Ecto neural progenitor cell (in vitro differentiated cells): ENCODE measurements at places on chromosomes 16 and 17.

DNA sequence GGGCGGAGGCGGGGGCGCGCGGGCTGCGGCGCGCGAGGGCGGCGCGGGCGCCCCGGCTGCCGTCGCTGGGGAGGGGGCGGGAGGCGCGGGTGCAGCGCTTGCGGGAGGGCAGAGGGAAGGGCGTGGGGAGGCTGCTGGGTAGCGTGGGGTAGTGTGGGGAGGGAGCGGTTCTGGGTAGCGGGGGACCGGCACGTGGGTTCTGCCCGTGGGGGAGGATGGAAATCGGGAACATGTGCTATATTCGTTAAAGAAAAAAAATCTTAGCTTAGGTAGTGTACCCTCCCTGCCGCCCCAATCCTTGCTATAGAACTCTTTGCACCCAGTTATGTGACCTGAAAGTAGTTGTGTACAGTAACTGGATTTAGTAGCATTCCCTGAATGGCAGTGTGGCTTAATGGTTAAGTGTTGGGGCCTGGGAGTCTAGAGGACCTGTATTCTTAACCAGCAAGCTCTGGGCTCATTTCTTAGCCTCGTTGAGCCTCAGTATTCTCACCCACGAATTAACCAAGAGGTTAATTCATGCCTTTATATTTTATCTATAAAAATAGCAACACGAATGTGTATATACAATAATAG is 646 bp downstream of the RABEP1 start:
- DNase-seq = no peak

- peak; percentile 43 for DNase-seq
Observed at GRCh38 chr17:18848501-18848900, 9.4 kb upstream of the PRPSAP2 start.

GRCh38 chr16:11586856-11587642 is at the start of gene LITAF:
Gene LITAF (minus strand): TSS chr16:11586919. CDS start chr16:11556730, 30,189 bp downstream.
- DNase-seq = peak; percentile 81

- no peak for DNase-seq
Observed at GRCh38 chr16:58906981-58907715, 173.0 kb upstream of the GOT2 start.

- no peak for DNase-seq
Observed at GRCh38 chr17:2335726-2336214, 487 bp downstream of the TSR1 start.

GRCh38 chr16:62100651-62101050 is 64.4 kb upstream of the CDH8 start:
- no peak for DNase-seq

DNA sequence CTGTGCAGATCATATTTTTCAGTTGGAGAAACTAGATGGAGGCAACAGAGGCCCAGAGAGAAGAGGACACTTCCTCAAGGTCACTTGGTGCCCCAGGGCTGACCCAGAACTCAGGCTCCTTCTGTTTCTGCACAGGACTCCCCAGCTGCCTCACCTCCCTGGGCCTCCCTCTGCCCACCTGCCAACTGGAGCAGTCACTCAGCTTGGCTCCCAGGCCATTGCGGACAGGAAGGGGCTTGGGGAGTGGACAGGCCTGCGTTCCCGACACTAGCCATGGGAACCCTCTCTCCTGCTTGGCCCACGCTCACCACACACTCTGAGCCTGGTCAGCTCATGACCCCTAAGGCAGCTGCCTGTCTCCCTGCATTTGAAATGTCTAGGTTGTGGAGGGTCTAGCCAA is 78.1 kb upstream of the BRD7 start:
- no peak for DNase-seq

DNA sequence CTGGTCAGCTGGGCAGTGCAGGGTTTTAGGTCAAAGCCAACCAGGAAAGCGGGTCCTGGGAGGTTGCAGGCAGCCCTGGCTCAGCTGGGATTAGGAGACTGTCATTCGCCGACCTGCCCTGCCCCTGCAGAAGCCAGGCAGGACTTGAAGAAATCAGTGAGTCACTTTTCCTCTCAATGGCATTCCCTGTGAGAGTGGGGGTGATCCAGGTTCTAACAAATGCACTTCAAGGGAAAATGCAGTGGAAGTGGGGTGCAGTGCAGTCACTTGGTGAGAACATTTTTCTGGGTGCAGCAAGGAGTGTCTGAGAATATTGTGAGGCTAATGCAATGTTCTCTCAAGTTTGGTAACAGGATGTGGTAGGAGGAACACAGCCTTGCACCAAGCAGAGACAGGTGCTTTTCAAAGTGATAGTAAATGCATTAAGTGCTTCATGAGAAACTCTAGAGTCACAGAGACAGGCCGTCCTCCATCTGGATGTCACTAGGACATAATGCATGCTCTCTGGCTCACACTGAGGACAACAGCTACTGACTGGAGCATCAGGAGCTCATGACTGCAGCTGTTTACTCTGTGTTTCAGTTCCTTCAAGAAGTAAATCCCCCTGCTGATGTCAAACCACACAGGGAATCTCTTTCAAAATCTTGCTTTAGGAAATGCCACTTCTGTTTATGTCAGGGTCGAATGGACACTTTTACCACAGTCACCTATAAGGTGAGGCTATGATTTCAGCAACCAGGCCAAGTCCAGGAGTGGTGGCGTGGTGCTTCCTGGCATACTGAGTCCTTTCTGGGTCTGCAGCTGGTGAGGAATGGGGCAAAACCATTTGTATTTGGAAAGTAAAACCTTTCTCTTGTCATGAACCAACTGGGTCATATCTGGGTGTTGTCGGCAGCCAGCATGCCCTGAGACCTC is 16.7 kb downstream of the CDK5R1 start:
- no peak for DNase-seq

- DNase-seq = no peak
Observed at GRCh38 chr16:28208824-28209223, 2.9 kb downstream of the XPO6 start.

GRCh38 chr16:66358231-66358630 is 8.3 kb upstream of the CDH5 start:
- DNase-seq = no peak

GRCh38 chr16:85018529-85019236 is 7.3 kb upstream of the ZDHHC7 start:
- no peak for DNase-seq

GRCh38 chr17:8835106-8835505 is 32.4 kb downstream of the PIK3R6 start:
- DNase-seq = no peak

GRCh38 chr17:77429969-77430752 is 289.4 kb downstream of the SEC14L1 start:
- peak; percentile 96 for DNase-seq

- DNase-seq = no peak
Observed at GRCh38 chr16:48591976-48592375, 18.0 kb downstream of the N4BP1 start.

DNA sequence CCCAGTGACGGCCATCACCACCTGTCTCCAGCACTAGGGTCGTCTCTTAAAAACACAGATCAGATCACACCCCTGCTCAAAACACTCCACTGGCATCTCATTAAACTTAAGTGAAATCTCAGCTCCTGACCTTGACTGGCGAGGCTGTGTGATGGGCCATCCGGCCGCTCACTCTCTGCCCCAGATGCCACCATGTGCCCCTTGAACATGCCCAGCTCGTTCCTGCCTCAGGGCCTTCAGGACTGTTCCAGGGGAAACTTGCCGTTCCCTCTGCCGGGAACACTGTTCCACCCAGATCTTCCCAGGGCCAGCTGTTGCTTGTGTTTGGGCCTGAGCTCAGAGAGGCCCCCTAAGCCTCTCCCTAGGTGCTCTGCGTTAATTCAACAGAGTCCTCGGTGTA is 39.4 kb downstream of the RPH3AL start:
- DNase-seq = no peak

- no peak for DNase-seq
Observed at GRCh38 chr17:30942308-30943079, 20.7 kb downstream of the ADAP2 start.

GRCh38 chr17:59234631-59235030 is 14.3 kb downstream of the GDPD1 start:
- DNase-seq = no peak

DNA sequence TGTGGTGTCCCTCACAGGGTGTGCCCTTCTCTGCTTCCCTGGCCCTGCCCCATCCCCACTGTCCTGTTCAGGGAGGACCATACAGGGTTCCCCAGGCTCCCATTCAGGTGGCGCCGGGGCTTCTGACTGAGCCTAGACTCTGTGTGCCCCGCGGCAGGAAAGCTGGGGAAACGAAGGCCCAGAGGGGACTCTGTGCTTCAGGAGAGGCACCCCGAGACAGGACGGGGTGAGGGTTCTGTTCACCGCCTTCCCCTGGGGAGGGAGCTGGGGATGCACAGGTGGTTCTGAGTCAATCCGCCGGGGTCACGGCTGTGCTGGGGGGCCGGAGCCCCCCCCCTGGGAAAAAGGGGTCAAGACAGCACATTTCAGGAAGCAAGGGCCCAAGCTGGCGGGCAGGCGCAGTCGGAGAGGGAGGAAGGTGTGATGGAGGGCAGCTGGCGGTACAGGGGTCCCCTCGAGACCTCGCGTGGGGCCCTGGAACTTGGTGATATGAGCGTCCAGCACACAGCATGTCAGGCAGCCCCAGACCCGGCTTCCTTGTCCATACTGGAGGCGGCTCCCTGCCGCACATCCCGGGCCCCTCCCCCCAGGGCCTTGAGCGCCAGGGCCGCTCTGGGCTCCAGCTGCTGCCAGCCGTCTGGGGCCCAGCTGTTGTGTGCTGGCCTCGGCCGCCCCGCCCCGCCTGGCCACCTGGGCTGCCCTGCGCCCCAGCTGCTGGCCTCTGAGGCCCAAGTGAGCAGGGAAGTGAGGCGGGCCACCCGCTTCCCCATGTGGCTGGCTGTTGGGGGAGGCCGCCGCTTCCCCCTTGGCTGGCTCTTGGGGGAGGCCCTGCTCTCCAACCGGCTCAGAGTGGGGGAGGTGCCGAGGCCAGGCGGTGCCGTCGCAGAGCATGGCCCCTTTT is 5.6 kb upstream of the NOTUM start:
- peak; percentile 84 for DNase-seq

GRCh38 chr17:69709441-69709840 is 294.9 kb downstream of the MAP2K6 start:
- DNase-seq = no peak

- DNase-seq = peak; percentile 51
Observed at GRCh38 chr17:74380086-74380958, 13.0 kb downstream of the GPR142 start.

GRCh38 chr17:66240630-66241029 is 11.4 kb upstream of the APOH start:
- no peak for DNase-seq

DNA sequence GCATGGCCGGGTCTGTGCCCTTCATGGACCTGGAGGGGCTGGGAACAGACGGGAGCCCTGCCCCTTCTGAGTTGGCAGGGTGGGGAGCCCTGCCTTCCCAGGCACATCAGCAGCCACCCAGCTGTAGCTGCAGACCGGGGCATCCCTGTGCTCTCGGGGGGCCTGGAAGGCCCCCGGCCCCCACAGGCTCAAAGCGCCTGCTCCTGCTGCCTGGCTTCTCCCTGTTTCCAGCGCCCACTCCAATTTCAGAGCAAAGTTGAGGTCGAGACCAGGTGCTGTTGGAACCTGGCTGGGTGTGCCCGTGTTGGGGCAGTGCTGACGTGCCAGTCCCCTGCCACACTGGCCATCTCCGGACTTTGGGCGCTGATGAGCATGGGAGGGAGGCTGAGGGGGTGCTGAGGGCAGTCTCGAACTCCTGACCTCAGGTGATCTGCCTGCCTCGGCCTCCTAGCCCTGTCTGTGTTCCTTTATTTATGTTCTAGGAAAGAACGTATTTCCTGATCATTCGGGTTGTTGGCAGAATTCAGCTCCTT is 4.9 kb upstream of the PRSS27 start:
- no peak for DNase-seq

DNA sequence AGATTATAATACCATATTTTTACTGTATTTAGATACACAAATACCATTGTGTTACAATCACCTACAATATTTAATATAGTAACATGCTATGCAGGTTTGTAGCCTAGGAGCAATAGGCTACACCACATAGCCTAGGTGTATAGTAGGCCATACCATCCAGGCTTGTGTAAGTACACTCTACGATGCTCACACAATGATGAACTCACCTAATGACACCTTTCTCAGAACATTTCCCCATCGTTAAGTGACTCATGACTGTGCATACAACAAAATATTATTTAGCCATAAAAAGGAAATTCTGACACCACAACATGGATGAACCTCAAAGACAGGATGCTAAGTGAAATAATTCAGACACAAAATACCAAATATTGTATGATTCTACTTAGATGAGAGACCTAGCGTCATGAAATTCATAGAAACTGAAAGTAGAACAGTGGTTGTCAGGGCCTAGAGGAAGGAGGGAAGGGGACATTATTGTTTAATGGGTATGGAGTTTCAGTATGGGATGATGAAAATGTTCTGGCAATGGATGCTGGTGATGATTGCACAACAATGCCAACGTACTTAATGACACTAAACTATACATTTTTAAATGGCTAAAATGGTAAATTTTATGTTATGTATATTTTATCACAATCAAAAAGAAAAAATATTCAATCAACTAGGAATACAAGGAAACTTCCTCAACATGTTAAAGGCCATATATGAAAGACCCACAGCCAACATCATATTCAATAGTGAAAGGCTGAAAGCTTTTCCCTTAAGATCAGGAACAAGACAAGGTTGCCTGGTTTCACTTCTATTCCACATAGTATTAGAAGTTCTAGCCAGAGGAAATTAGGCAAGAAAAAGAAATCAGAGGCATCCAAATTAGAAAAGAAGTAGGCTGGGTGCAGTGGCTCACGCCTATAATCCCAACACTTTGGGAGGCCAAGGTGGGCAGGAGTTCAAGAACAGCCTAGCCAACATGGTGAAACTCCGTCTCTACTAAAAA is 5.9 kb upstream of the C16orf87 start:
- DNase-seq = no peak

GRCh38 chr17:57305144-57305728 is 48.9 kb downstream of the MSI2 start:
- DNase-seq = no peak

DNA sequence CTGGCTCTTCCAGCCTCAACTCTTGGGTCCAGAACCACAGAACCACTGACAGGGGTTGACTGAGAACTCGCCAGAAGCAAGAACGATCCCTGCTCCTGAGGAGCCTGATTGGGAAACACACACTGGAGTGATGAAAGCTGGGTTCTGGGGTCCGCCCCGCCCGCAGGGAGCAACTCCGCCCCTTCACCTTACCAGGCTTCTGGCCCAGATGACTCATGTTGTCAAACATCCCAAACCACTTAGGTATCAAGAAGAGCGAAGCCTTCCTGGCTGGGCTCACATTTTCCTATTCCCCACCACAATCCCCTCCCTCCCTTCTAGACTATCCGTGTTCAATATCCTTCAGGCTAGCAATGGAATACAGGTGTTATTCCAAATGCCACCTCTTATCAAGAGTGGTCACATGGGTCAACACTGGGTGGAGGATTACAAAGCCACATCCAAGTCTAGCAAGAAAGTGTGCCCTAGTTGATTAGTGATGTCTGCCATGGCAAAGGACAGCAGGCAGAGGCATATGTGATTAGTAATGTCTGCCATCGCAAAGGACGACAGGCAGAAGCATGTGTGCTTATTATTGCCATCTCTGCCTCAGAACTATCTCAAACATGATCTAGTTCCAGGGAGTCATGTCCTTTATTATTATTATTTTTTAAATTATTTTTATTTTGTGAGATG is 70.5 kb downstream of the TIMM22 start:
- DNase-seq = no peak

GRCh38 chr17:4658478-4659305 is 17.2 kb upstream of the ALOX15 start:
- DNase-seq = no peak

GRCh38 chr16:83842756-83843507 is 35.2 kb downstream of the HSBP1 start:
- no peak for DNase-seq
